ENCODE measurements at places on chromosomes 5 and 9. TPM values are rescaled to one million over a fixed set of nuclear protein-coding genes. Genes with fewer than 3 reads are reported as not detected.

DNA sequence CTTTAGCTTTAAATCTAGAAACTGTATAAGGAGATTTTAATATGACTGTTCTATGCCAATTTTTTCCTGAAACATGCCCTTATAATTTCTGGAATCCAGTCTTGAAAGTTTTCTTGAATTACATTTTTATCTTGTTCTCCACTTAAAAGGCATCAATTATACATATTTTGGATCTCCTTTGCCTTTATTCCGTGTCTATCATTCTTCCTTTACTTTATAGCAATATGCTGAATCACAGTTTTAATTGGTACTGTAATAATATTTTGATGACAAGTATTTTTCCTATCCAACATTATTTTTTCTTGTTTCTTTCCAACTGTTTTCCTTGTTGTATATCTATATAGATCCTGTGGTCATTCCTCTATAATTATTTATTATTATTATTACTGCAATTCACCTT is 361.2 kb downstream of the PIK3R1 start:
- no peaks in the 10 kb centered on the region for H3K4me1 ChIP-seq
- no peak for DNase-seq
- no peak overlapping the region for H3K27ac ChIP-seq
- peaks cover 8% of the 10 kb centered on the region for H3K36me3 ChIP-seq

DNA sequence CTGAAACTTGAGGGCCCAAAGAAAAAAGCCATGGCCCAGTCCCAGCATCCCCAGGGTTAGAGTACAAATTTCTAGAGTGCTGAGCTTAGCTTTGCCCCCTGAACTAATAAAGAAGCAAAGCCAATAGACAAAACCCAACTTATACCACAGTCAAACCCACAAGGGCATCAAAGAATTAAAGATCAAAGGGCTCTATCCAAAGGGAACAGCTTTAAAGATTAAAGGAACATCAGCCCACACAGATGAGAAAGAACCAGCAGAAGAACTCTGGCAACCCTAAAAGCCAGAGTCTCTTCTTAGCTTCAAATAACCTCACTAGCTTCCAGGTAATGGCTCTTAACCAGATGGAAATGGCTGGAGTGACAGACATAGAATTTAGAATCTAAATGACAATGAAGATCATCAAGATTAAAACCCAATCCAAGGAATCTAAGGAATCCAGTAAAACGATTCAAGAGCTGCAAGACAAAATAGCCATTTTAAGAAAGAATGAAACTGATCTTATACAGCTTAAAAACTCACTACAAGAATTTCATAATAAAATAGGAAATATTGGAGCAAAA is 93.9 kb downstream of the YIPF5 start:
- peaks cover 18% of the 10 kb centered on the region for H3K4me1 ChIP-seq
- H3K27ac ChIP-seq, result no peak overlapping the region
- no peak for DNase-seq
- H3K36me3 ChIP-seq, result peaks cover 5% of the 10 kb centered on the region
- H3K4me3 ChIP-seq, result no peak overlapping the region
- H3K27me3 ChIP-seq, result no peaks in the 10 kb centered on the region

DNA sequence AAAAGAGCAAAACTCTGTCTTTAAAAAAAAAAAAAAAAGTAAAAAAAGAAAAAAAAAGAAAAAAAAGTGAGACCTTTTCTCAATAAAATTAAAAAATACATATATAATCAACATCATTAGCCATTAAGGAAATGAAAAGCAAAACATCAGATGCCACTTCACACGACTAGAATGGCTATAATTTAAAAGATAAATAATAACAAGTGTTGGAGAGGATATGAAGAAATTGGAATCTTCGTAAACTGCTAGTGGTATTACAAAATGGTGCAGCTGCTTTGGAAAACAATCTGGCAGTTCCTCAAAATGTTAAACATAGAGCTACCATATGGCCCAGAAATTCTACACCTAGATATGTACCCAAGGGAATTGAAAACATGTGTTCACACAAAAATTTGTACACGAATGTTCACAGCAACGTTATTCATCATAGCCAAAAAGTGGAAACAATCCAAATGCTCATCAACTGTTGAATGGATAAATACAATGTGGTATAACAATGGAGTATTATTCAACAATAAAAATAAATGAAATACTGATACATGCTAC is 45.3 kb upstream of the SIL1 start:
- H3K27me3 ChIP-seq, result peaks cover 15% of the 10 kb centered on the region
- H3K27ac ChIP-seq, result no peak overlapping the region
- no peaks in the 10 kb centered on the region for H3K36me3 ChIP-seq
- peaks cover 11% of the 10 kb centered on the region for H3K4me1 ChIP-seq
- no peak for DNase-seq

DNA sequence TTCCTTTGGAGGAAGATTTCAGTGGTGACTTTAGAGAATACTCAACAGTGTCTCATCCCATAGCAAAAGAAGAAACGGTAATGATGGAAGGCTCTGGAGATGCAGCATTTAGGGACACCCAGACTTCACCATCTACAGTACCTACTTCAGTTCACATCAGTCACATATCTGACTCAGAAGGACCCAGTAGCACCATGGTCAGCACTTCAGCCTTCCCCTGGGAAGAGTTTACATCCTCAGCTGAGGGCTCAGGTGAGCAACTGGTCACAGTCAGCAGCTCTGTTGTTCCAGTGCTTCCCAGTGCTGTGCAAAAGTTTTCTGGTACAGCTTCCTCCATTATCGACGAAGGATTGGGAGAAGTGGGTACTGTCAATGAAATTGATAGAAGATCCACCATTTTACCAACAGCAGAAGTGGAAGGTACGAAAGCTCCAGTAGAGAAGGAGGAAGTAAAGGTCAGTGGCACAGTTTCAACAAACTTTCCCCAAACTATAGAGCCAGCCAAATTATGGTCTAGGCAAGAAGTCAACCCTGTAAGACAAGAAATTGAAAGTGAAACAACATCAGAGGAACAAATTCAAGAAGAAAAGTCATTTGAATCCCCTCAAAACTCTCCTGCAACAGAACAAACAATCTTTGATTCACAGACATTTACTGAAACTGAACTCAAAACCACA is 67.4 kb downstream of the VCAN start:
- no peak overlapping the region for H3K27ac ChIP-seq
- H3K4me1 ChIP-seq, result no peaks in the 10 kb centered on the region
- no peak overlapping the region for H3K4me3 ChIP-seq

DNA sequence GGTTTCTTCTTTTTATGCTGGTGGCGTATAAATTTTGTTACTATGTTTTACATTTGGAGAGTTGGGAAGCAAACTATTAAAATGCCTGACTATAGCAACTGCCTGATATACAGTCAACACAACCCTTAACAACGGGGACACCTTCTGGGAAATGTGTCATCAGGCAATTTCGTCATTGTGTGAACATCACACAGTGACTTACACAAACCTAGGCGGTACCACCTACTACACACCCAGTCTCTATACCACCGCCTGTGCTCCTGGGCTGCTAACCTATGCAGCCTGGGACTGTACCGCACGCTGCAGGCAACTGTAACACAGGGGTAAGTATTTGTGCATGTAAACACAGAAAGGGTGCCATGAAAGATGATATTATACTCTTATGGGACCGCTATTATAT is 1.3 kb upstream of the CDHR2 start:
- H3K4me1 ChIP-seq, result peaks cover 10% of the 10 kb centered on the region
- DNase-seq, result no peak
- H3K36me3 ChIP-seq, result no peaks in the 10 kb centered on the region

DNA sequence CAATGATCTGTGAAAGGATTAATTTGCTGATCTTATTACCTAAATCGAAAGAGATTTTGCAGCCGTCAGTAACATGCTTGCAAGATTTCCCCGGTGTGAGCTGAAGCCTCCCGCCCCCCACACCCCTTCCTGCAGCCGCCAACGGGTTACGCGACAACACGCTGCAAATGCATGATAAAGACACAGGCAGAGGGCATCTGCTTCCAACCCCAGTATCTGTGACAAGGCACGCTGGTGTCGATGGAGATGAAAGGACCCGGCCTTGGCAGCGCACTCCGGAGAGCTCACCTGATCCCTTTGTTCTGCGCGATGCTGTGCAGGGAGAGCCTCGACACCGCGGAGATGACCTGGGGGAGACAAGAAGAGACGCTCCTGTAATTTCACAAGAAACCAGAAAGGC is 122.9 kb upstream of the SARDH start:
- DNase-seq, result no peak
- H3K27ac ChIP-seq, result no peak overlapping the region
- H3K4me3 ChIP-seq, result no peak overlapping the region
- H3K36me3 ChIP-seq, result peaks cover 10% of the 10 kb centered on the region
- H3K27me3 ChIP-seq, result no peaks in the 10 kb centered on the region

GRCh38 chr9:126297661-126298060 is 29.0 kb upstream of the MVB12B start:
- no peaks in the 10 kb centered on the region for H3K4me1 ChIP-seq
- peak; percentile 76 for DNase-seq
- no peak overlapping the region for H3K4me3 ChIP-seq
- H3K27me3 ChIP-seq, result peaks cover 4% of the 10 kb centered on the region
- no peak overlapping the region for H3K27ac ChIP-seq
- no peaks in the 10 kb centered on the region for H3K36me3 ChIP-seq

- H3K27ac ChIP-seq, result peak within 1 kb of the TSS; percentile 83
- DNase-seq, result peak; percentile 92
- H3K36me3 ChIP-seq, result peaks cover 3% of the 10 kb centered on the region
- peaks cover 46% of the 10 kb centered on the region for H3K4me1 ChIP-seq
- H3K4me3 ChIP-seq, result peak within 1 kb of the TSS; percentile 76
Measured at GRCh38 chr5:73625944-73626811, at the start of gene ARHGEF28. TSS of gene ARHGEF28 (plus strand) at chr5:73626196. CDS start at chr5:73684852, 58,656 bp downstream.

Gene TAS2R1
- total RNA-seq, result not detected

Gene IL31RA
- not detected for total RNA-seq

Gene KCNV2
- not detected for total RNA-seq

Gene PLEKHG4B
- total RNA-seq, result 3.8 TPM

Gene GPR21
- 3.4 TPM for total RNA-seq

Gene HABP4
- 16.5 TPM for total RNA-seq

Gene YTHDC2
- 22.7 TPM for total RNA-seq
